Nasal cavity respiratory epithelium epithelial cell of viscerocranial mucosa (primary cell): ENCODE measurements at places on chromosomes 2 and 18. TPM values are rescaled to one million over a fixed set of nuclear protein-coding genes. Genes with fewer than 3 reads are reported as not detected.

Gene MC4R
- not detected in 2 replicates for total RNA-seq

Gene GALM
- 1.7 and 2.6 TPM in 2 replicates for total RNA-seq

Gene TRAPPC8
- total RNA-seq, result 50.6 and 60.9 TPM in 2 replicates

Gene MARCHF4
- total RNA-seq, result under 0.01 TPM in 1 of 2 replicates, not detected in the other

Gene TM4SF20
- total RNA-seq, result not detected in 2 replicates

Gene ITGA4
- total RNA-seq, result under 0.01 and 1.00 TPM in 2 replicates

Gene SLC40A1
- total RNA-seq, result 1.4 and 5.0 TPM in 2 replicates

Gene GLB1L
- 3.8 and 4.4 TPM in 2 replicates for total RNA-seq

Gene MZT2B
- total RNA-seq, result 55.5 and 148 TPM in 2 replicates

Gene FIGLA
- not detected in 2 replicates for total RNA-seq

Gene KCNG2
- not detected in 2 replicates for total RNA-seq

Gene SH3BP4
- total RNA-seq, result 35.2 and 48.0 TPM in 2 replicates

Gene IL37
- total RNA-seq, result not detected in 2 replicates

Gene FMNL2
- 31.8 and 51.9 TPM in 2 replicates for total RNA-seq

Gene UGT1A4
- total RNA-seq, result under 0.01 and 1.8 TPM in 2 replicates

Gene SF3B1
- 117 and 160 TPM in 2 replicates for total RNA-seq

Gene CXCR1
- total RNA-seq, result not detected in 2 replicates

Gene ESPNL
- total RNA-seq, result under 0.01 and 0.14 TPM in 2 replicates

Gene LRP2
- total RNA-seq, result under 0.01 TPM in 1 of 2 replicates, not detected in the other

Gene RSAD2
- 1.1 and 4.4 TPM in 2 replicates for total RNA-seq
